Natural killer cell treated with Interleukin-12 subunit alpha and Interleukin-12 subunit beta and Interleukin-15 and Interleukin-18, amount 100 ng/mL, for 72 hours (primary cell): ENCODE measurements at places on chromosomes 1 and 21. TPM values are rescaled to one million over a fixed set of nuclear protein-coding genes. Genes with fewer than 3 reads are reported as not detected.
A peak's percentile ranks its signal among the peaks of the same experiment; 100 is the strongest.

- peak; percentile 58 for DNase-seq
- peaks cover 37% of the 10 kb centered on the region for H3K27me3 ChIP-seq
- H3K4me3 ChIP-seq = peak within 1 kb of the TSS; percentile 61
- H3K4me1 ChIP-seq = peaks cover 5% of the 10 kb centered on the region
These were observed at the start of gene SLC44A3 for GRCh38 chr1:94819945-94820746. SLC44A3 (plus strand) TSS chr1:94820357; CDS start chr1:94820452, 95 bp downstream.

DNA sequence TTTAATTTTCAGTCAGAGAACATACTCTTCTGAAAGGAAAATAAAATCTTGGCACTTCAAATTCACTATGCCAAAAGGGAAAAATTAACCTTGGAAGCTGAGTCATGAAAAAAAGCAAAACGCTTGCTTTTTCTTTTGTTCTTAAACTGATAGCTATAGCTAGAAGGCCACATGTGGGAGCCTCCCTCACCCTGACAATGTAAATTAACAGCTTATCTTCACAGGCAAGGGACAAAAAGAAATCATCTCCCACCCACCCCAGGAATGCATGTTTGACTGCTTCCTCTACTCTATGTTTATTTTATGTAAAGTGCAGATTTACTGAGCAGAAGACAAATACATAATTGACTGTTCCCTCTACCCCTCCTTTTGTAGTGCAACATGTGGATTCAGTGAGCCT, 38.0 kb downstream of the EBNA1BP2 start:
- no peak overlapping the region for H3K27ac ChIP-seq
- no peak overlapping the region for H3K4me3 ChIP-seq
- peaks cover 3% of the 10 kb centered on the region for H3K4me1 ChIP-seq
- peaks cover 46% of the 10 kb centered on the region for H3K27me3 ChIP-seq

KCNA3 gene
- total RNA-seq = 65.7 TPM

KLHDC9 gene
- 0.64 TPM for total RNA-seq

GRCh38 chr1:26493267-26493666, 21.0 kb downstream of the HMGN2 start:
- H3K36me3 ChIP-seq = no peaks in the 10 kb centered on the region
- no peak overlapping the region for H3K4me3 ChIP-seq
- no peaks in the 10 kb centered on the region for H3K27me3 ChIP-seq
- H3K4me1 ChIP-seq = no peaks in the 10 kb centered on the region
- no peak for DNase-seq

GRCh38 chr1:178275553-178275952, 181.6 kb downstream of the RASAL2 start:
- no peaks in the 10 kb centered on the region for H3K4me1 ChIP-seq
- H3K27me3 ChIP-seq = no peaks in the 10 kb centered on the region
- H3K36me3 ChIP-seq = no peaks in the 10 kb centered on the region
- DNase-seq = no peak
- no peak overlapping the region for H3K27ac ChIP-seq
- no peak overlapping the region for H3K4me3 ChIP-seq

FCER1G gene
- total RNA-seq = 583 TPM

HSD3B2 gene
- not detected for total RNA-seq

GRCh38 chr1:61162520-61163258, 80.3 kb downstream of the NFIA start:
- H3K4me3 ChIP-seq = no peak overlapping the region
- H3K27me3 ChIP-seq = peaks cover 23% of the 10 kb centered on the region
- no peak for DNase-seq
- H3K27ac ChIP-seq = no peak overlapping the region
- peaks cover 11% of the 10 kb centered on the region for H3K4me1 ChIP-seq
- H3K36me3 ChIP-seq = no peaks in the 10 kb centered on the region

GRCh38 chr21:35561116-35561515, 499.2 kb downstream of the SETD4 start:
- H3K27ac ChIP-seq = no peak overlapping the region
- H3K27me3 ChIP-seq = peaks cover 32% of the 10 kb centered on the region
- H3K4me3 ChIP-seq = no peak overlapping the region
- DNase-seq = no peak
- H3K36me3 ChIP-seq = no peaks in the 10 kb centered on the region

- peaks cover 22% of the 10 kb centered on the region for H3K4me1 ChIP-seq
- H3K27ac ChIP-seq = no peak overlapping the region
- H3K36me3 ChIP-seq = peaks cover 6% of the 10 kb centered on the region
These were observed 113.0 kb downstream of the TSEN15 start for GRCh38 chr1:184164536-184164935.

- H3K27me3 ChIP-seq = peaks cover 56% of the 10 kb centered on the region
- no peaks in the 10 kb centered on the region for H3K4me1 ChIP-seq
- no peaks in the 10 kb centered on the region for H3K36me3 ChIP-seq
- H3K4me3 ChIP-seq = no peak overlapping the region
- H3K27ac ChIP-seq = no peak overlapping the region
These were observed 384.6 kb downstream of the RRAGC start for GRCh38 chr1:38474738-38475623.

- no peak overlapping the region for H3K27ac ChIP-seq
- H3K36me3 ChIP-seq = no peaks in the 10 kb centered on the region
- no peak for DNase-seq
- no peaks in the 10 kb centered on the region for H3K27me3 ChIP-seq
- H3K4me1 ChIP-seq = no peaks in the 10 kb centered on the region
- H3K4me3 ChIP-seq = no peak overlapping the region
These were observed 1548.6 kb upstream of the B3GALT2 start for GRCh38 chr1:194734970-194735369.

DNA sequence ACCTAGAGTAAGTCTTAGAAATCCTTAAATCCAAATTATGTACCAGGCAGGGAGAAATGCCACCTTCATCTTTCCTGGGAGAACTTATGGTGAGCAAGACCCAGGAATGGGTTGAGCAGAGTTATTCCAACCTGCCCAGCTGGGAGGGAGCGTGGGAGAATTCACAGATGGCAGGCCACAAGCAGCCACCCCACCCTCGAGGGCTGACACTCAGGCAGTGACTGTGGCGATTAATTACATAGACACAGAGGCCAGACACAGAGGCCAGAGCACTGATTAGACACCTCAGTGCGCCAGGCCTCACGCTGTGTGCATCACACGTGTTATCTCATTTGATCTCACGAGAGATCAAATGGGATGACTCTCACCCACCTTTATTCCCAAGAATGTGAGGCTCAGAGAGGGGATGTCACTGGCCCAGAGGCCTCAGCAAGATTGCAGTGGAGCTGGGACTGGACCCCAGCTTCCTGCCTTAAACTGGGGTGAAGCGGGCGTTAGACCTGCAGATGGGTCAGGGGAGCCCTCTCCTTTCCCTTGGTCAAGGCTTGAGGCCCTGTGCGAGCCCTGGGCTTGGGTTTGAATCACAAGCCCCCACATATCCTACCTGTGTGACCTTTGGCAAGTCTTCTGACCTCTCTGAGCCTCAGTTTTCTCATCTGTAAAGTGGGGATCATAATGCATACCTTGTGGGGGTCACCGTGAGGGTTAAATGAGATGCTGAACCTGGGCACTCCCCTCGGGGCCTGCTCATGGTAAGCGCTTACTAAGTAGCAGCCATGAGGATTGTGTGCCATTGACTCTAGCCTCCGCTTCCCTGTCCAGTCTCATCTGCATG, 28.8 kb upstream of the PADI4 start:
- no peaks in the 10 kb centered on the region for H3K36me3 ChIP-seq
- H3K27me3 ChIP-seq = peaks cover 15% of the 10 kb centered on the region
- no peak overlapping the region for H3K27ac ChIP-seq
- DNase-seq = no peak

IBA57 gene
- total RNA-seq = 7.9 TPM

- H3K4me1 ChIP-seq = no peaks in the 10 kb centered on the region
- H3K27ac ChIP-seq = no peak overlapping the region
- no peak for DNase-seq
- no peaks in the 10 kb centered on the region for H3K27me3 ChIP-seq
These were observed 196.3 kb downstream of the TTLL7 start for GRCh38 chr1:83802460-83803152.

CNTN2 gene
- total RNA-seq = not detected
